Activated T-cell treated with anti-CD3 and anti-CD28 coated beads, Interleukin-2, amount 50 U/mL, for 1 hour (primary cell): ENCODE measurements at places on chromosomes 12 and 14.

GRCh38 chr12:115008929-115009328 is 325.0 kb upstream of the TBX3 start:
- no peak for DNase-seq

DNA sequence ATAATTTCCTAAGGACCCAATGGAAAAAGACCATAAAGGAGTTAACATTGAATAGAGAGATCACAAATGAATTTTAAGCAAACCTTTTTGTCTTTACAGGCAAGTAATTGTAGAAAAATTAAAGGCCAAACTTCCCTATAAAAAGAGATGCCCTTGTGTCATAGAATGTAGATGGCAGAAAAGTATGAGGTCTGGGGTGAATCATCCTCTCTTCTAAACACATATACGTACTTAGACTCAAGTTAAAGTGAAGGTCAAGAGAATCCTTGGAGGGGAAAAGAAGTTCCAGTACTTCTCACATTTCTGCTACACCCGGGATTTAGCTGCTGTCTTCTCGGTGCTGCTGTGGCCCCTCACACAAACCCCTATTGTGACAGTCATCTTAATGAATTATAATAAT is 116.2 kb upstream of the ARID2 start:
- no peak for DNase-seq

DNA sequence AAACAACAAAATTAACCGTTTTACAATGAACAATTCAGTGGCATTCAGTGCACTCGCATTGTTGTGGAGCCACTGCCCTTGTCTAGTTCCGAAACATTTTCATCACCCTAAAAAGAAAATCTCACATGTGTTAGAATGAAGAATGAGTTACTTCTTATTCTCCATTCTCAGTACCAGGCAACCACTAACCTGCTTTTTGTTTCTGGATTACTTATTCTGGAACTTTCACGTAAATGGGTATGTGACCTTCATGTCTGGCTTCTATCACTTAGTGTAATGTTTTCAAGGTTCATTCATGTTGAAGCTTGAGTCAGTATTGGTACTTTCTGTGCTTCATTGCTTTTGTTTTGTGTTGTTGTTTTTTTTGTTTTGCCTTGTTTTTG is 15.6 kb downstream of the RCOR1 start:
- DNase-seq: no peak

GRCh38 chr14:29558516-29558915 is 369.1 kb downstream of the PRKD1 start:
- DNase-seq: no peak

DNA sequence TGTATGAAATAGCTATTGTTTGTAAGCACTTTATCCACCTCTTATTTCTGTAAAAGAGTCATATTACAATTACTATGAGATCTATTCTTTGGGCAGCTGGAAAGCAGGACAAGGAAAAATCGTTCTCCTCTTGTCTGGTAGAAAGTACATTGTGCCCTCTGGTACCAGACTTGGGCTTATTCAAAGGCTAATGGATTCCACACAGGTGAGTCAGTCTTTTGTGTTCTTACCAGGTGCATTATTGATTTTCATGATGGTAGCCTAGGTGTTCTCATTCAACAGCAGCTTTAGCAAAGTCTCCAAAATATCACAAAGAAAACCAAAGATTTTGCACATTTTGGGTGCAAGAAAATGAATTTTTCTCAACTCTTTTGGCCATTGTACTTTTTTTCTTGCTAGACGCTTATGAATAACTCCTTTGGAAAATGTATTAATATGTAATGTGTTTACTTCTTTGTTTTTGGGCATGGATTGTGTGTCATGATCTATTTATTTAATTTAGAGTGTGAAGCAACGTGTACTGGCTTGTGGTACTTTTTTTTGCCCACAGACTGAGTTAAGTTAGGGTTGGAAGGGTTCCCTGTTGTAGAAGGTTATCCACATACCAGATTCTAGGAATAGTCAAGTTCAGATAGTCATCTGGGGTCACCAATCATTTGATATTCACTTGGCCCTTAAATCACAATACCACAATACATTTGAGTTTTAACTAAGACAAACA is 26.2 kb downstream of the MNAT1 start:
- DNase-seq: no peak

DNA sequence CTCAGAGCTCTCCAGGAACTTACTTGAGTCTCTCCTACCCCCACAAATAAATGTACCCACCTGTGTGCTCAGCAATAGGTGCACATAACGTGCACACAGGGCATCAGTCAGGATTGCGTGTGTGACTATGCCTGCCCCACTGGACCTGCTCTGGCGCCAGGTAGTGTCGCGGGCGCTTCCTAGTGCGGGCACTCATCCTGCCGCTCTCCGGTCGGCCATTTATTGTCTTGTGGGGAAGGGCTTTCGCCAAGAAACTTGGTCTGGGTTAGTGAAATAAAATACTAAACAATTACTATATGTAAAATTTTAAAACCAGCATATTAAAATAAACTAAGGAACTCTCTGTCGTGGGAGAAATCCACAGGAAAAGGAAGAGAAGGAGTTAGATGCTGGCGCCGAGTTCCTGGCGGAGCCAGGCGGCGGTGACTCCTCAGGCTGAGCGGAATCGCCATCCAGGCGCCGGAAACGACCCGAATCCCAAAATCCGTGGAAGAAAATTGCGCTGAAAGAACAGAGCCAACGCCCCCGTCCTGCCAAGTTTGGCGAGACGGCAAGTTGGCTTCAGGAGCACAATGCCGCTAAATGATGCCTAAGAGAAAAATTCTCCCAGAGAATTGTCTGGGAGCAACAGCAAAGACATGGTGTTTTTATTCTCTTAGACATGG is 7.9 kb upstream of the HOXC13 start:
- DNase-seq: no peak

GRCh38 chr12:50618864-50619609 is 114.3 kb downstream of the DIP2B start:
- no peak for DNase-seq

- DNase-seq: no peak
These were observed 420.2 kb downstream of the SLC6A15 start for GRCh38 chr12:84492351-84492883.

GRCh38 chr12:12349711-12350665 is at the start of gene MANSC1:
Gene MANSC1, minus strand, starts transcription at chr12:12350242. Its CDS starts 6,928 bp downstream, at chr12:12343314.
- DNase-seq: peak; percentile 59

- DNase-seq: no peak
These were observed 67.0 kb downstream of the ANKRD9 start for GRCh38 chr14:102442241-102443211.

DNA sequence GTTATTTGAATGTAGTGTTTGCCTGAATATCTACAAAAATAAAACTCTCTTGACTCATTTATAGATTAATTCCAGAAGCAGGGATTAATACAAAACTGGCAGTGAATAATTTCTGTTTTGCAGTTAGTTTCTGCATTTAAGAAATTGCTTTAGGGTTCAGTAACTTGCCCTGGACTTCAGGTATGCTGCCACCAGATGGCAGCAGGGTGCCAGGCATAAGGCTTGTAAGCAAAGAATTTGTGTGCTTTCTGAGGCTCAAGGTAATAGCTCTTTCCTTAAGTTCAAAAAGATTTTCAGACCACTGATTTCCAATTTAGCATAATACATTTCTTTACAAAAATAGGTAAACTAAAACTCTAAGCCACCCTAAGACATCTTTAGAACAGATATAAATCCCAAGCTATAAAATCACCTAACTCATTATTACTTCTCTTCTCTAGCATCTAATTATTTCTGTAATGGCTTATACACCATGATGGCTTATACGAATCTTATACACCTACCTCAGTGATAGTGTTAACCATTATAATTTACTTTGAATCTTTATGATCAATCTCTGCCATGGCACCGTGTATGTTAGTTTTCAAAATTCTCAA is 398.3 kb downstream of the APAF1 start:
- DNase-seq: peak; percentile 31

DNA sequence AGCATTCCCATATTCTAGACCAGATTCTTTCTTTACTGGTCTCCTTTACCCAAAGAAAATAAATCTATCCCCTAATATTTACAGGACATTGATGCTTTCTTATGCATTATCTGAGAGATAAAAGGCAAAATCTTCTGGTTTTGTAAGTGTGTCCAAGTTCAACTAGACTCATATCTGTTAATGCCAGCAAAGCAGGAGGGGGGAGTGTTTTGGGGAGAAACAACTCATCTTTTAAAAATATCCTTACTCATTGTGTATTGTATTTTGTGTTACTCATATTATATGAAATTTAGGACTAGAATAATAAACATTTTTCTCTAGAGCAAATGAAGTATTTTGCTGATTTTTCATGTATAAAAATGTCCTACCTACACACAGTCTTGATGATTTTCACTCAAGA is 54.8 kb downstream of the SAMD4A start:
- DNase-seq: no peak

- DNase-seq: peak; percentile 60
These were observed 4.7 kb upstream of the TC2N start for GRCh38 chr14:91872011-91872501.

- no peak for DNase-seq
These were observed 836 bp downstream of the AAAS start for GRCh38 chr12:53320352-53321195.

- DNase-seq: no peak
These were observed 18.7 kb downstream of the FBXL14 start for GRCh38 chr12:1575408-1576401.

GRCh38 chr12:89544022-89544421 is 18.2 kb upstream of the POC1B start:
- no peak for DNase-seq

DNA sequence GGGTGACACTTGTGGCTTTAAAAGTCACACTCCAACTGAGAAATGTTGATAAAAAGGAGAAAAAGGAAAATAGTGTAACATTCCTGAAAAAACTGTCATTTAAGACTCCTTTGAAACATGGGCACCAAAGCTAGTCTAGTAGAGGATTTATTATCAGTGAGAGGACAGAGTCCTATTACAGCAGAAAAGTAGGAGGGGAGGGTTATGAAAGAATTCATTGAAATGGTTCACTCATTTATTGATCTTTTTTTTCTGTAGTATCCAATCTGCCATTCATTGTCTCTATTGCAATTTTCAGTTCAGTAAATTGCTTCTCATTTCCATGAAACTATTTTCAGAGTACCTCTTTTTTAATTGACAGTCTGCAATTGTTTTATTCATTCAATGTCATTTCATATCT is 25.4 kb downstream of the PPM1A start:
- no peak for DNase-seq

DNA sequence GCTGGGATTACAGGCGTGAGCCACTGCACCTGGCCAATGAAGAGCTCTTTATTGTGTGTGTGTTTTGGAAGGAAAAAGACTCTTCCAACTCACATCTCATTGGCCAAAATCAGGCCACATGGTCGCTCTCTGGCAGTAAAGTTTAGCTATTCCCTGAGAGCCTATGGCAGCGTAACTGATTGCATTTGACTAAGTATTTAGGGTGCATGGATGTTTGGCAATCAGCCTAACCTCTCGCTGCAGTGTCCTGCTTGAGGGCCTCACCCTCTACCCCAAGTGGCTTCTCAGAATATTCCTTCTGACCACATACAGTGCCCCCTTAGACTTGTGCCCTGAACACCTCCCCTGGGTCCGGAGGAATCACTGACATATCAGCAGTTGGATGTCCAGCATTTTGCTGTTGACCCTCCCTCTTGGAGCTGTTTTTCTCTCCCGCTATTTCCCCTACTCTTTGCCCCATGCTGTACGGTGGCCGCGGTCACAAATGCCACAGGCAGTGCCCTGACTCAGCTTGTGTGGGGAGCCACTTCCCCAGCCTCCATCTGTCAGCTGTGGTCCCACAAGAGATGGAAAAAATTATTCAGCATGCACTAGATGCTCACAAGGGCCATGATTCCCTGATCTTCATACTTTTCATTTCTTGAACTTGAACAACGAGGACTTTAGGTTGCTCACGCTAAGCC is 9.5 kb downstream of the PHETA1 start:
- DNase-seq: no peak

DNA sequence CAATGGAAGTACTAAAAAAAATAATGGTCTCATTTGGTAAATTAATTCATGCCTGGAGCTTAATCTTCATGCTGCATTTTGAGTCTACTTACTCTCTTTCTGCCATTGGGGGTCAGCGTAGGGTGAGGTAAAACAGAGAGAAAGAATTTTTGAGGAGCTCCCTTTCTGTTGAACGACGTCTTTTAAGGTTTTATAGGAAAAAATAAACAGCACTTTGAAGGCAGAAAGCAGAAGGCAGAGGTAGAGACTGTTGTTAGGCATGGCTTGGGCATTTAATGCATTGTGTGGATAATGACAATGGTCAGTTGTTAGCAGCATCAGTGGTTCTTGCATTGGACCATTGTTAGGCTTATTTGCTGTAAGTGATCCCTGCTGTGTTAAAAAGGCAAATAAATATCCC is 557.2 kb upstream of the STXBP6 start:
- DNase-seq: no peak

- DNase-seq: no peak
These were observed 47.6 kb downstream of the PRICKLE1 start for GRCh38 chr12:42541965-42542364.

DNA sequence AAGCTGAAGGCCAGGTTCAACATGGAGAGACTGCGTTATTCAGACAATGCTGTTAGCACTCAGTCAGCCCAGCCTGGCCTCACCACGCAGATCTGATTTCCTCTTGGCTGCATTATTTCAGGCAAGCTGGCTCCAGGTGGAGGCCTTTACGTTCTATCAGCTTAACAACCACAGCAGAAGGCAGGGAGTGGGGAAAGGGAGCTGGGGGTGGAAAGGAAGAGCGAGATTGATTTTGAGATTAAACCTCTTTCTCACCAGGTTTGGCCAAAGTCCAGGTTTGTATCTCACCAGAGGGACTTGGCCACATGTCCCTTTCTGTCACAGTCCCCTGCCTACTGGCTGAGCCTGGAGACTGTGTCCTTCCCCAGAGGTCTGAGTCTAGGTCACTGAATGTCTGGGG is 543.7 kb upstream of the TMEM132C start:
- DNase-seq: no peak

- no peak for DNase-seq
These were observed 250.5 kb upstream of the ATP2B1 start for GRCh38 chr12:89959179-89959578.

- no peak for DNase-seq
These were observed 319.2 kb downstream of the NUAK1 start for GRCh38 chr12:105819549-105819948.

- DNase-seq: no peak
These were observed 1112.7 kb downstream of the LRFN5 start for GRCh38 chr14:42719391-42719790.

- no peak for DNase-seq
These were observed 196.6 kb downstream of the CALM1 start for GRCh38 chr14:90593254-90594040.

GRCh38 chr14:32013083-32013482 is 64.0 kb upstream of the ARHGAP5 start:
- no peak for DNase-seq
